ENCODE measurements at places on chromosomes 2 and 18.

DNA sequence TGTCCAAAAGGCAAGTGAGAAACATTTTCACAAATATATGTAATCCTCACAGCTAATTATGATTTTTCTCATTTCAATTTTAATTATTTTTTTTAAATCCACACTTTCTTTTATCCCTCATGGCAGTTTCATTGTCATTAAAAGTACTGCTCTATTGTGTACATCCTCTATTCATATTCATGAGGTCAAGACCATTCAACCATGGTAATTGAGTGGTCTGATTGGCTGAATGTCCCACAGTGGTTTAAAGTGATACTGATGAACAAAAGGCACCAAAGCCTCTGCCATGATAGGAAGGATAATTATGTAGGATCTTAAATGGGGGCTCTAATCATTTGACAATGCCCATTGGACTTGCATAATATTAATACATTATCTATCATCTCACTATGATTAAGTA is 108.4 kb upstream of the EPHA4 start:
- DNase-seq, result no peak

- no peak for DNase-seq
Observed at GRCh38 chr2:175187378-175187777, 5.9 kb upstream of the ATP5MC3 start.

- no peak for DNase-seq
Observed at GRCh38 chr18:52422985-52423601, 83.1 kb downstream of the DCC start.

GRCh38 chr2:37851828-37852584 is 73.1 kb upstream of the RMDN2 start:
- DNase-seq, result no peak

GRCh38 chr2:215432759-215433594 is 2.9 kb downstream of the FN1 start:
- DNase-seq, result no peak

- no peak for DNase-seq
Observed at GRCh38 chr2:176166272-176166671, 9.2 kb downstream of the HOXD3 start.

DNA sequence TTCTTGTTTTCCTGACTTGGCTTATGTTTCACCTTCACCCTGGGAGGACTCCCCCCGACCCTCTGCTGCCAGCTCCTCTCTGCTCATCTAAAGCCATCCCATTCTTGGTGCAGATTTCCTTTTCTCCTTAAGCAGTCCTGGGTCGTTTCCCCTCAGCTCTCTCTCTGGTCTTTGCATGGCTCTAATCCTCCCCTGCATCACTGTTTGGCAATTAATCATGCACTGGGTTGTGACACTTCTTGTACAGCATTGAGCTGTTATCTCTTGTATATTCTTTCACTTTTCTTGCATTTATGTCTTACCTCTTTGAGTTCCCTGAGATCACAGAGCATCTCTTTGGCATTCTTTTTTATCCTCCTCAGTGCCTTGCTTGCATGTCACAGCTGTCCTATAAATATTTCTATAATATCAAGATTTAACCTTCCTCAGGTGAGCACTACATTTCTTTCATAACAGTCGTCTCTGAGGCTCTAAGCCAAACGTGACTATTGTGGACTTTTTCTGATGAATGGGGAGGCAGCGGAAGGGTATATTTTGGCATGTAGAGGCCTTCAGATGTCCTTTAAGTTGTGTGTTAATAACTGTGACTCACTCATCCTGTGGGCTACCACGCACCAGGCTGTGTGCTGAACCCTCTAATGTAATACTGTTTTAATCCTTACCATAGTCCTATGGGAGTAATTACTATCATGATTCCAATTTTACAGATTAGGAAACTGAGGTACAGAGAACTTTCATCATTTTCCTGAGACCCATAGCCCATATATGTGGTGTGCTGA is 507.5 kb downstream of the SLC4A3 start:
- DNase-seq, result no peak

- no peak for DNase-seq
Observed at GRCh38 chr18:31863103-31863502, 79.8 kb downstream of the TRAPPC8 start.

GRCh38 chr2:197517150-197517549 is 1.3 kb downstream of the MOB4 start:
- no peak for DNase-seq

DNA sequence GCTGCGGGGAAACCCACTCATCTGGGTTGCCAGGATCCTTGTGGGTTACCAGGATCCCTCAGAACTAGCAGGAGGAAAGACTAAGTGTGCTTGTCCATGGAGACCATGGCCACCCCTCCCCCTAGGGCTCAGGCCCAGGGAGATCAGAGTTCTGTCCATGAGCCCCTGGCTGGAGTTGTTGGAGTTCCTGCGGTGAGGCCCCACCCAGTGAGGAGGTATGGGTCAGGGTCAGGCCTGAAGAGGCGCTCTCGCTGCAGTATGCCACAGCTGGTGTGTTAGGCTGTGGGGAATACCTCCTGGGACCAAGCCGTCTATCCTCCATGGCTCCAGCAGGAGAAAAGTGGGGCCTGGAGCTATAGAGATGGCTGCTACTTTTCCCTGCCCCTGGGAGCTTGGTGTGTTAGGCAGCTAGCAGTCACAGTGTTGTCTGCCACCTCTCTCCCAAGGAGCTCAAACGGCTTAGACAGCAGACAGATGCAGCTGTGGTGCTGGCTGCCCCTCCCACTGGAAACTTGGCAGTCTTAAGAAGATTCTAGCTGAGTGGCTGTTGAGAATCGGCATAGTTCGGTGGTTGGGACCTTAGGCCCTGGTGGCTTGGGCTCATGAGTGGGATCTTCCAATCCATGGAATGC is 240.3 kb upstream of the CELF4 start:
- DNase-seq, result no peak
